Activated CD8-positive, alpha-beta memory T cell treated with anti-CD3 and anti-CD28 coated beads for 1 hour (primary cell): ENCODE measurements at places on chromosomes 5 and 9.
A peak's percentile ranks its signal among the peaks of the same experiment; 100 is the strongest.

DNA sequence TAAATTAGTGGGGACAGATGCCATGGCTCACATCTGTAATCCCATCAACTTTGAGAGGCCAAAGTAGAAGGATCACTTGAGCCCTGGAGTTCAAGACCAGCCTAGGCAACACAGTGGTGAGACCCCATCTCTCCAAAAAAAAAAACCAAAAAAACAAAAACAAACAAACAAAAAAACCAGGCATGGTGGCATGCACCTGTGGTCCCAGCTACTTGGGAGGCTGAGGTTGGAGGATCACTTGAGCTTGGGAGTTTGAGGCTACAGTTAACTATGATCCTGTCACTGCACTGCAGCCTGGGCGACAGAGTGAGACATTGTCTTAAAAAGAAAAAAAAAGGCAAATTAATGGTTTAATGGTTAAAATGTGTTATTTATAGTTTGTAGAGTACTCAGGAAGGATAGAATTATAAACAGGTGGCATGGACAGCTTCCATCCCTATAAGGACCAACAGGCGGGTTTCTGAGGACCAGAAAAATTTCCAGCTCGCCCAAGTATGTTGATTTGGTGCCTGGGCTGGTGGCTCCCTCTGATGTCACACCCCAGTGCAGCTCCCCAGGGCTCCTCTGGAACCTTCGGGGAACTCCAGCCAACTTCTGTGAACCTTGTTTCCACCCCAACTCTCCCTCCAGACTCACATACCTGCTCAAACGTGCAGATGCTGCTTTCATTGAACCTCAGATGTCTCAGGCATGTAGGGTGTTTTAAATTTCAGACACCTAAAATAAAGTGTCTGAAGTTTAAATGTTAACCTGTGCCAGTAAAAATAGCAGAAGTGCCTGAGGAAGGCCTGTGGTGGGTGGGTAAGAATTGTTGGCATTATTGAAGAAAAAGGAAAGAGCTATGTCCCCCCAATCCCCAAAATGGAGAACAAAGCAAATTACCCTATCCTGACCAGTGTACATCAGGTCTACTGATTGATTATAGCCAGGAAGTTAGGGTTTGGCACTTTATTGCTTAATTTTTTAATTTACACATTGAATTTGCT, 69.0 kb downstream of the TRIO start:
- no peak for DNase-seq

GRCh38 chr5:173896631-173897030, 8.5 kb downstream of the CPEB4 start:
- DNase-seq = no peak

- DNase-seq = no peak
Measured at GRCh38 chr5:39579750-39580149, 155.0 kb upstream of the DAB2 start.

GRCh38 chr9:78884611-78885150, 587.8 kb downstream of the PSAT1 start:
- no peak for DNase-seq

DNA sequence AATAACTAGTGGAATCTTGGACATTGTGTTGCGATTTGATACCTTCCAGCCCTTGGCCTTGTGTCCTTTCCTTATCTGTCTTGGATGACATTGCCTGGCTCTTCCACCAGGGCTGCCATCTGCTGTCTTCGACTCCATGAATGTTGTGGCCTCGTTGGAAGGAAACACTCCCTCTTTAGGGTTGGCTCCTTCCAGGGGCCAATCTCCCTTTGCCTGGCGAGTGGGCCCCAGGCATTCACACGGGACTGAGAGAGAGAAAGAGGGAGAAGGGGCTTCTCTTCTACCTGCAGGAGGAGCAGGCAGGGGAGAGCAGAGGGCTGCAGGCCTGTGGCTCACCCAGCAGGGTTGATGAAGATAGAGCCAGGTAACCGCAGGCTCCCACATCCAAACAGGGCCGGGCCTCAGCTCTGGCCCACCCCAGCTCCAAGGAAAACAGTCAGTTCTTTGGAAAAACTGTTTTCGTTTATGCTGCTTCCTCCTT, 31.3 kb downstream of the FGF1 start:
- no peak for DNase-seq

DNA sequence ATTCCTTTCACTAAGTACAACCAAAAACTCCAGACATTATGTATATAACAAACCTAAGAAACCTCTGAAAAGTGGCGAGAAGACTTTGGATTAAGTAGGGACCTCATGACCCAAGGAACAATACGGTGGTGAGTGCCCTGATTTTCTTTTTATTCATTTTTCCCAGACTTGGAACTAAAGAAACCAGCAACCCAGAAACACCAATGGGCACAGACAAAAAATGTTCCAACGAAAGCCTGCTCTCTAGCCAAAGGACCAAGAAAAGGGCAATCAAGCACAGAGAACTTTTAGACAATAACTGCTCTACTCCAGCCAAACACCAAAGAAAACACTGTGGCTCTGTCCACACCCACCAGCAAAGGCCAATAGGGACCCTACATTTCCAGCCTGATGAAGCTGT, 66.2 kb upstream of the SSBP2 start:
- DNase-seq = no peak

DNA sequence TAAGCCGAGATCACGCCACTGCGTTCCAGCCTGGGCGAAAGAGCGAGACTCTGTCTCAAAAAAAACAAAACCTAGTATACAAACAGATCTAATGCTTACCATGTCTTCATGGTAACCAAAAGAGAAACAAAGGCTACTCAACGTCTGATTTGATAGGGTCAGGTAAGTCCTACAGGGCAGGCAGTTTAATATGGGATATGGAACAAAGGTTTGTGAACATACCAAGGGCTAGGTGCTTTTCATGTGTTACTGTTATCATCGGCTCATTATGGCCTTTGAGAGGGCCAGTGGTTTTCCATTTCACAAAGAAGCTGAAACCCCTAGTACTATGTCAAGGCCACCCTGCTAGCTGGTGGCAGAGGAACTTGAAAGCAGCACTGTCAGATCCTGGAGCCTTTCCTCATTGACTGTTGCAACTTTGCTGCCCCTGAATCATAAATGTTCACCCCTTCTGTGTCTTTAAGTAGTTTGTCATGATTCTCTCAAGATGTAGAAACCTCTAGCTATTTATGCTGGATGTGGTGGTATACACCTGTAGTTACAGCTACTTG, 5.1 kb downstream of the IQGAP2 start:
- no peak for DNase-seq

DNA sequence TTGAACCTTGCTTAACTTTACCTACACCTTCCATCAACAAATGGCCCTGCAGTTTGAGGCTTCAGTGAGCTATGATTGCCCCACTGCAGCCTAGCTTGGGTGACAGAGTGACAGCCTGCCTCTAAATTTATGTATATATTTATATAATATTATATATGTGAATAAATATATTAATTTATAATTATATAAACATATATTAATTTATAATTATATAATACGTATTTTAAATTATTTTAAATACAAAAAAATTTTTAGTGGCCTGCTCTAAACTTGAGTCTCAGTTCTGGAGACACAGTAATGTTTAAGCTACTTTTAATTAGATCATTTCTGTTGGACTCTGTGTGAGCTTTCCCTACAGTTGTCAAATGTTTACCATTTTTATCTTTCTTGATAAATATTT, 9.3 kb upstream of the SHC3 start:
- no peak for DNase-seq

GRCh38 chr9:73006986-73007385, 54.1 kb upstream of the ALDH1A1 start:
- DNase-seq = no peak

DNA sequence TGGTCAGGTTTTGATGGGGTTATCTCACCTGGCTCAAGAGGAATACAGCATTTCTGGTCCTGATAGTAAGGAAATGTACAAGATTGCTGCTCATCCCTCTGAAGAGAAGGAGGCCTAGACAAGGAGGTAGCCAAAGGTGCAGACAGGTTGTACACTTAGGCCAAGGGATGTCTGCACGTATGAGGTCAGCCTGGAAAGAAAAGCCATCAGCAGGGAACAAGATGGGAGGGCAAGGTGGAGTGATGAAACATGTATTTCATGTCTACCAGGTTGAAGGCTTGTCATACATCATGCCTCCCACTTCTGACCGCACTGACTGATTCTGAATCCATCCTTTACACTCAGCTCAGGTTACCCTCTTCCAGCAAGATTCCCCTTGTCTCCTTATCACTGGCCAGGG, 296.8 kb upstream of the VLDLR start:
- DNase-seq = no peak

DNA sequence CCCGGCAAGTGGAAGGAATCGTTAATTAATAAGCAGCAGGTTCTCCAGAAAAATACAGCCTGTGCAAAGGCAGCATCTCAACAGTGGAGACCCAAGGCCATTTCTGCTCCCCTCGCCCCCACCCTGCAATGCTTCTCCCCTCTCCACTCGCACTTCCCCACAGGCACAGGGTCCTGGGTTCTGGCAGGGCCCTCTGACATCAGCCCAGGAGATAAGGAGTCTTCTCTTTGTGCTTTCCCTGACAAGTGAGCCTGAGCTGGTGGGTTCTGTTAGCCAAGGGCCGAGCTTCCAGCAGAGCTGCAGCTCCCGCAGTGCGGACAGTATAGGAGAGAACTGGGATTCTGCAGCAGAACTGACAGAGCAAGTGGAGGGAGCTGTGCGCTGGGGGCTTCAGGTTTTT, 257.5 kb downstream of the NSG2 start:
- DNase-seq = no peak

GRCh38 chr5:421901-422300, 21.1 kb upstream of the EXOC3 start:
- no peak for DNase-seq

- no peak for DNase-seq
Measured at GRCh38 chr5:138793575-138793974, 40.4 kb downstream of the CTNNA1 start.

- DNase-seq = no peak
Measured at GRCh38 chr9:36665921-36666431, 93.3 kb downstream of the MELK start.

GRCh38 chr5:68306361-68307014, 90.9 kb downstream of the PIK3R1 start:
- no peak for DNase-seq

- no peak for DNase-seq
Measured at GRCh38 chr5:154098465-154098864, 59.7 kb downstream of the MFAP3 start.

DNA sequence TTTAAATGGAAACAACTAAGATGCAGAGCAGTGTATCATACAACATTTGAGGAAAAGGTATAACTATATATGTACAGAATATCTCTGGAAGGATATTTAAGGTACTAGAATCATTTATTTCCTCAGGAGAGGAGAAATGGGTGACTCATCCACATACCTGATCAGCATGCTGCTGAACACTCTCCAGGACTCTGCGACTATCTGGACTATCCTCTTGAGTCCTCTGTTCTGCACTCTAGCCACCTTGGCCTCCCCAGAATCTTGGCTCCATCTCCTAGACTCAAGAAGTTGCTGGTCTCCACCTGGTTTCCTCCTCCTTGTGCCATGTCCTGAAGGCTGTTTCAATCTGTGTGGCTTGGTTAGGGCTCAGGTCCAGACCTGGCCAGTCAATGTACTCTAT, 8.8 kb upstream of the PRDM6 start:
- no peak for DNase-seq

- DNase-seq = no peak
Measured at GRCh38 chr9:106321394-106322180, 541.4 kb upstream of the ZNF462 start.

DNA sequence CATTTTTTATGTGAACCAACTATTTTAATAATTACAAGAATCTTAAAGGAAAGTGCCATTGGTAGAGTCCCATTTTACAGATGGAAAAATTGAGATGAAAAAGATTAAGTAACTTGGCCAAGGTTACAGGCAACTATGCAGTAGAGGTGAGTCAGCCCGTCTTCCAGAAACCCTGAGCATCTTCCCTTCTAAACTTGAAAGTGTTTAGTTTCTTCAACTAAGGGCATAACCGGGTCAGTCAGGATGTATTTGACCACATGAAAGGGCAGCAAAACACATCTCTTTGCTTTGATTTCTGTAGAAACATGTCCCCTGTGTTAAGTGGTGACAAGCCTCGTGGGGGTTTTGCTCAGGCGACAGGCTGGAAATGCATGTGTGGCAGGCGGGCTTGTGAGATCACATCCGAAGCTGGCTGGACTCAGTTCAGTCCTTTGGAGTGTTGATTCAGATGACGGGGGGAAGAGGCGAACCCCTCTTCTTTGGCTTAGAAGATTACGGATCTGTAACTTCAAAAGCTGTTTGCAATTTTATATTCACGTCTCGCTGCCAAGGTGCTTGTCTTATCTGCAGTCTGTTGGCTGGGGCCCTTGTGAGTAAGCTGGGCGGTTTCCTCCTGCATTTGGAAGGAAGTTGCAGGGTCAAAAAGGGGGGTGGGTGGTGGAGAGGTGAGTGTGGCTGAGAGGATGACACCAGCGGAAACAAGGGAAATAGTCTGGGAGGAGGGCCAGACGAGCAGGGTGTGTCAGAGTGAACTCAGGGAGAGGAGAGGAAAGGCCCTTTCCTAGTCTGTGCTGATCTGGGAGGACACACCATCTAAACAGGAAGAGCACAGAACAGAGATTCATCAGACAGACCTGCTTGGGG, 78.9 kb upstream of the RPS23 start:
- peak; percentile 49 for DNase-seq

DNA sequence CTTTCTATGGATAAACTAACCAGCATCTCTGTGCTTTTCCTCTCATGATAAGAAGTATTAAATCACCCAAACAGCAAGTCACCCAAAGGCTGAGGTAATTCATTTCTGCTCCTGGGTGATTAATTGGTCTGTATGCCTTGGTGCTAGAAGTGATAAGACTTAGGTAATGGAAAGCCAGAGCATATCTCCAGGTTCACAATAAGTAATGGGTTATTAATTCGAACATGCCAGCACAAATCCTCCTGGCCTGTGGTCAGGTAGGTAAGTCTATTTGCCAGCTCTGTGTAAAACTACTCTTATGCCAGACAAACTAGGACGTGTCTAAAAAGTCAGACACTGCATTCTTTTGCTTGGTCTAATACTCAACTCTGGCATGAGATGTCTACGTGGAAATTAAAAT, 11.2 kb upstream of the ENC1 start:
- DNase-seq = no peak

- DNase-seq = no peak
Measured at GRCh38 chr5:27472000-27472763, 433.8 kb upstream of the CDH9 start.

- no peak for DNase-seq
Measured at GRCh38 chr5:143564417-143564816, 160.9 kb upstream of the NR3C1 start.

DNA sequence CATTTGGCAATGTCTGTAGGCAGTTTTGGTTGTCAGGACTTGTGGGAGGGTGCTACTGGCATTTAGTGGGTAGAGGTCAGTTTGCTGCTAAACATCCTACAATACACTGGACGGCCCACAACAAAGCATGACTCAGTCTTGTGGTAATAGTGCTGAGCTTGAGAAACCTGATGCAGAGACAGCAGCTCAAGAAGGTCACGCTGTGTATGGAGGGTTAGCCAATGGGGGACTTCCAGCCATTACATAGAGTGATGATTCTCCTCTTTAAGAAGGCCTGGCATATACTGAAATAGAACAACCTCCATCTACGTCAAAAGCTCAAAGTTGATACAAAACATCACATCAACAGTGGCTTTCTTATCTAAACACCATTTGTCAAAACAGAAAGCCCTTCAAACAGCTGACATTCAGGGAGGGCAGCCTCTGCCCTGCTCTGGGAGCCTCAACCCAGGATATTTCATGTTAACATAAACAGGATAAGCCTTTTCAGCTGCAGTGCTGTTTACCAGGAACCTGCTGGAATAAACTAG, 143.0 kb downstream of the GPBP1 start:
- DNase-seq = no peak

GRCh38 chr9:89793551-89793950, 188.7 kb downstream of the GADD45G start:
- no peak for DNase-seq

GRCh38 chr9:87370049-87370685, 127.5 kb upstream of the DAPK1 start:
- DNase-seq = no peak
